ENCODE measurements at places on chromosomes 4 and X. TPM values are rescaled to one million over a fixed set of nuclear protein-coding genes. Genes with fewer than 3 reads are reported as not detected.
A peak's percentile ranks its signal among the peaks of the same experiment; 100 is the strongest.

TCEAL3 gene
- 5.5 TPM for total RNA-seq

DNA sequence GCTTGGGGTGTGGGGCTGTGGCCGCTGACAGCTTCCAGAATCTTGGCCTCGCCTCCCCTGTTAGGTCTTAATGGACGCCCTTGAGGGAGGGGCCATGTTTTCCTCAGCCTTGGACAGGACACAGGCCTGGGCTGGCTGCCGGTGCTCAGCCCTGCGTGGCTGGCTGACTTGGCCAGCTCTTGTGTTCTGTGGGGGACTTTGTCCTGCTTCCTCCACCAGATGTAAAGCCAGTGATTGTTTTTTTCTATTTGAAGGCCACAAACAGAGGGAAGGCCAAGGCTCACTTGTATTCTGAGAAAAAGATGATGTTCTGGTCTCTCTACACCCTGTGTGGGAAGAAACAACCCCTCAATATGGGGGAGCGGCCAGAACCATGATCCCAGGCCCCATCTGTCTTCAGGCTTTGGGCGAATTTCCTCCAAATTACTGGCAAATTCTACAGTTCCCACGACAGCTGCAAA is 71.3 kb downstream of the HTRA3 start:
- DNase-seq: no peak

- DNase-seq: peak; percentile 49
These were observed 21.5 kb downstream of the JADE1 start for GRCh38 chr4:128830906-128831503.

GRCh38 chrX:46838974-46839480 is 2.2 kb downstream of the RP2 start:
- no peak for DNase-seq

- no peak for DNase-seq
These were observed 6.9 kb upstream of the AFF1 start for GRCh38 chr4:86927843-86928395.

GRCh38 chr4:183349673-183350072 is 27.4 kb upstream of the CLDN24 start:
- DNase-seq: no peak

Measured in OCI-LY7 (cell line).